Activated T-cell treated with anti-CD3 and anti-CD28 coated beads for 4 hours (primary cell): ENCODE measurements at places on chromosomes 11 and 22.

- DNase-seq = no peak
These were observed 6.3 kb downstream of the OR10V1 start for GRCh38 chr11:59707371-59707770.

GRCh38 chr22:29636751-29637150 is 33.3 kb downstream of the NF2 start:
- DNase-seq = no peak

GRCh38 chr22:24159650-24160049 is 21.6 kb upstream of the SUSD2 start:
- DNase-seq = no peak

DNA sequence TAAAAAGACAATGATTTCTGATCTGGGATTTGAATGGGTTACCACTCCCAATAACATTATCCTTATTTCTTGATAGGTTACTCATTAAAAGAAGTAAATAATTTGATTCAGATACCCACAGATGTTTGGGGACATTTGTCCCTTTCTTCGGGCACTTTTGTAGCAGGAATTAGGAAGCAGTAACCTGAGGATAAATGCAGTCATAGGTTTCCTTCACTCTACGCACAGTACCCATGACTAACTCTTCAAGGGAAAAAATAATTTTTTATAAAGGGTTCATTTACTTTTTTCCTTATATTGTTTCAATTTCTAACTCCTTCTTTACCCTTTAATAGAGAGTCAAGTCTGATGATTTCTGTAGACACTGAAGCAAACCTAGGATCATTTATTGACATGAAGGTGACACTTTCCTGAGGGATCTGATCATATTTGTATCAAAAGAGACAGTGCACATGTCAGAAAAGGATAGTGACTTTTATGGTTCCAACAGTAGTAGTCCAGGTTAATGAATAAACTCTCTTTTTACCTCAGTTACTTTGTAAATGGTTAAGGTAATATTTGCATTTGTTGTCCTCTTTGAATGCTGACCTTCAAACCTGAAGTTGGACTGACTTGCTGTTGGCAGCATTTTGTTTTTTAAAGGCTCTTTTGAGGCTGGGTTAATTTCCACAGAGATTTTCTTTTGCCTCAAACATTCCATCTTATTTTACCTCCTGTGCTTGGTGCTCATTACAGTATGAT is 1072.0 kb downstream of the LRRC4C start:
- DNase-seq = no peak

DNA sequence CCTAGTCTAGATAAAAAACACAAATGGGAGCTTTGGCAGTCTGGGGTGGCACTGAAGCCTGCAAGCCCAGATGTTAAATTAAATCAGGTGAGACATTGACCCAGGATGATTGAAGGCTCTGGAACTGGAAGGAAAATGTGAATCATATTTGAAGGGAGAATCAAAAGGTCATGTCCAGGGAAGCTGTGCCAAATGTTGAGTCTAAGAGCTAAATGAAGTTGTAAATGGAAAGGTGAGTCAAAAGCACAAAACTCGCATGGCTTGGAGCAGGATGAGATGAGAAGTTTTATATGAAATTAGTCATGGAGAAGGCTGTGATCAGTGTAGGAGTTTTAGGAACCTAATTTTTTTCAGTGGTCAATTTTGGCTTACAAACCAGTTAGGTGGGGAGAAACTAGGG is 301.1 kb downstream of the BLID start:
- DNase-seq = no peak
